ENCODE measurements at places on chromosomes 2 and 18. TPM values are rescaled to one million over a fixed set of nuclear protein-coding genes. Genes with fewer than 3 reads are reported as not detected.

MFSD6 gene
- 8.1 TPM for total RNA-seq

GPR39 gene
- 9.0 TPM for total RNA-seq

STON1 gene
- 5.7 TPM for total RNA-seq

SLC23A3 gene
- total RNA-seq = 0.18 TPM

HJURP gene
- total RNA-seq = 22.6 TPM

MLPH gene
- 13.9 TPM for total RNA-seq

GPBAR1 gene
- total RNA-seq = not detected

PLCD4 gene
- 2.0 TPM for total RNA-seq

AFF3 gene
- total RNA-seq = 13.9 TPM

DYNAP gene
- not detected for total RNA-seq

PPP1R1C gene
- total RNA-seq = 0.28 TPM

POTEI gene
- not detected for total RNA-seq

CD8B2 gene
- total RNA-seq = not detected

BOK gene
- total RNA-seq = 13.3 TPM

DLX2 gene
- total RNA-seq = not detected

TCF23 gene
- not detected for total RNA-seq

ECEL1 gene
- total RNA-seq = not detected

CCDC85A gene
- 2.8 TPM for total RNA-seq

Measured in IMR-90 (cell line).